Mammary epithelial cell (primary cell): ENCODE measurements at places on chromosomes 7 and 10. TPM values are rescaled to one million over a fixed set of nuclear protein-coding genes. Genes with fewer than 3 reads are reported as not detected.

The CPN1 gene
- not detected in 2 replicates for total RNA-seq

The PON1 gene
- total RNA-seq: not detected

The PNLIPRP3 gene
- total RNA-seq: 98.2 TPM

The FANK1 gene
- 6.2 TPM for total RNA-seq

The TEX36 gene
- not detected for total RNA-seq

The LIPJ gene
- 0.17 TPM for total RNA-seq
